ENCODE measurements at places on chromosomes 7 and 10. TPM values are rescaled to one million over a fixed set of nuclear protein-coding genes. Genes with fewer than 3 reads are reported as not detected.

- no peaks in the 10 kb centered on the region for H3K36me3 ChIP-seq
- H3K27ac ChIP-seq = no peak overlapping the region
- H3K27me3 ChIP-seq = no peaks in the 10 kb centered on the region
Measured at GRCh38 chr10:85492684-85493083, 873.9 kb downstream of the GRID1 start.

Gene TMEM213
- total RNA-seq = 0.39 TPM

Gene RPA3
- 101 TPM for total RNA-seq

- peaks cover 21% of the 10 kb centered on the region for H3K4me1 ChIP-seq
- no peaks in the 10 kb centered on the region for H3K27me3 ChIP-seq
- H3K27ac ChIP-seq = no peak overlapping the region
- no peak overlapping the region for H3K4me3 ChIP-seq
Measured at GRCh38 chr7:2937701-2938513, 93.8 kb upstream of the GNA12 start.

DNA sequence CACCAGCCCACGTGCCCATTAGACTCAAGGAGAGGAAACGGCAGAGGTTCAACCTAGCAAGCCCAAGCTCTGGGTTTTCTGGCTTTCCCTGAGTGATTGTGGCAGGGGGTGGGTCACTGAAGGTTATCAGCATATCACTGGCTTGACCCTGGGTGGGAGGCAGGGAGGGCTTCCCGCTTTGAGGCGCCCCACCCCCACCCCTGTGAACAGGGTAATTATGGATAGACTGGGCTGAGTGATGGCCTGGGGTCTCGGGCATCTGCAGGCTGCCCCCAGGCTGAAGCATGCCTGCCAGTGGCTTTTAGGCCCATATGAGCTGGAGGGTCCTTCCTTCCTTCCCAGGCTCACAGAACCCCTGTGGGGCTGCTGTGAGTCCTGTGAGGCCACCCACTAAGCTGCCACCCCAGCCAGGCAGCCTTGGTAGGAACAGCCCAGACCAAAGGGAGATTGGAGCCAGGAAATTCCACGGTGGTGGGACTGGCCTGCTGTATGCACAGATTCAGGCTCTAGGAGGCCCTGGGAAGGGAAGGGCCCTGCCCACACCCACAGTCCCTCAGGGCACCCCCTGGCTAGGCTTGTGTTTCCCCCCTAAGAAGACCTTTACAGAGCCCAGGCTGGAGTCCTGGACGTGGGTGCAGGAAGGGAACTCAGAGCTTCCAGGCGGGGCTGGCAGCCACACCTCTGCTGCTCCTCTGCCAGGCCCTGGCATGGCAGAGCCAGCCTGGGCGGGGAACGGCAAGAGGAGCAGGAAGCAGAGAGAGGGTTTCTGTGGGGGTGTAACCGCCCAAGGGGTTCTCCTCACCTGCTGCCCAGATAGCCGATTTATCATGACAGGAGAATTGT is 33.1 kb downstream of the GPRIN2 start:
- no peaks in the 10 kb centered on the region for H3K36me3 ChIP-seq
- no peak for DNase-seq
- H3K4me3 ChIP-seq = no peak overlapping the region
- no peak overlapping the region for H3K27ac ChIP-seq
- H3K27me3 ChIP-seq = no peaks in the 10 kb centered on the region

DNA sequence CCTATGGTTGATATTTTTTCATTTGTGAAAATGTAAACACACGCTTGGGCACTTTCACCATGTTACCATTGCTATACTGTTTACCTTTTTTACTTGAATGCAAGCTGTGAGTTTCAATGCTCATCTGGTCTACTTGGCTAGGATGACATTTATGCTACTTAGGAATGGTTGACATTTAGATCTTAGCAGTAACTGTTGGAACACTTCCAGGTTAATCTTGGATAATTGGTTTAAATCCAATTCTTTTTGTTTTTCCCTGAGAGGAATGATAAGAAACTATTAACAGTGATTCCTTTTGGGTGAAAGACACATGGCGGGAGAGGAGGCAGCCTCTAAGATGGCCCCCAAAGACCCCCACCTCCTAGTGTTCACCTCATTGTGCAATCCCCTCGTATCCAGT is 51.4 kb upstream of the AMPH start:
- H3K4me3 ChIP-seq = no peak overlapping the region
- no peaks in the 10 kb centered on the region for H3K27me3 ChIP-seq
- H3K4me1 ChIP-seq = no peaks in the 10 kb centered on the region
- no peak for DNase-seq
- no peak overlapping the region for H3K27ac ChIP-seq
- H3K36me3 ChIP-seq = no peaks in the 10 kb centered on the region

- DNase-seq = no peak
- H3K4me3 ChIP-seq = no peak overlapping the region
- no peaks in the 10 kb centered on the region for H3K36me3 ChIP-seq
Measured at GRCh38 chr7:148191391-148192065, 399.0 kb upstream of the C7orf33 start.

- H3K36me3 ChIP-seq = no peaks in the 10 kb centered on the region
- H3K4me3 ChIP-seq = no peak overlapping the region
- H3K27me3 ChIP-seq = peaks cover 6% of the 10 kb centered on the region
- H3K4me1 ChIP-seq = peaks cover 5% of the 10 kb centered on the region
- H3K27ac ChIP-seq = no peak overlapping the region
Measured at GRCh38 chr10:116868722-116869121, 19.4 kb downstream of the ENO4 start.

Gene GNAT3
- not detected for total RNA-seq

Gene SRI
- total RNA-seq = 132 TPM

Gene OR2A1
- not detected for total RNA-seq

DNA sequence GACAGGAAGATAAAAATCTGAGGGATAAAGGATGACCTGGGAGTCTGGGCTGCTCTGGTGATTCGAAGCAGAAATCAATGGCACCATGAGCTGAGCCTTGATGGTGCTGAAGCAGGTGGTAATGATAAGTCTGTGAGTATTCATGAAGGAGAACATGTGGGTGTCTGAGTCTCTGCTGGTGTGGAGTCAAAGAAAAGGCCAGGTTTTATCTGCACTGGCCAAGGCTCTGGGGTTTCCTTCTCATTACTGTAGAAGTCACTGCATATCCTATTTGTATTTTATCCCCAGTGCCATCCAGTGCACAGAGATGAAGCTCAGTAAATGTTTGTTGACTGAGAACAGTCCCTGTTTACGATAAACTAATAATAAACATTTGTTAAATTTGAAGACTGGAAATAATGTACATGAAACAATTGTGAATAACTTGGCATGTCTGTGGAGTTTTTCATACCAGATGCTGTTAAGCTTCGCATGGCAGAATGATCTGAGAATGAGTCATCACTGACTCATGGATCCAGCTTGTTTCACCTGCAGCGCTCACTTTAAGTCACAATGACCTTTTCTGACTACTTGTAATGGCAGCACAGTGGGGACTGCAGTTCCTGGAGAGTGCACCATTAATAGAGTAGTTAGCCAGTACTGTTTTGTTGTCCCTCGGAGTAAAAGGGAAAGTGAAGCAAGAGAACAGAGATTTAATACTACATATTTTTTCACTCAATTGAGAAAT is 538.5 kb downstream of the HTR7 start:
- H3K27ac ChIP-seq = no peak overlapping the region
- peaks cover 11% of the 10 kb centered on the region for H3K27me3 ChIP-seq
- no peaks in the 10 kb centered on the region for H3K36me3 ChIP-seq

GRCh38 chr10:20768843-20769242 is 128.3 kb downstream of the NEBL start:
- H3K4me3 ChIP-seq = no peak overlapping the region
- no peaks in the 10 kb centered on the region for H3K4me1 ChIP-seq
- H3K36me3 ChIP-seq = no peaks in the 10 kb centered on the region
- no peak for DNase-seq
- H3K27me3 ChIP-seq = peaks cover 8% of the 10 kb centered on the region
- H3K27ac ChIP-seq = no peak overlapping the region

GRCh38 chr10:71657604-71658466 is 61.7 kb downstream of the C10orf105 start:
- peaks cover 5% of the 10 kb centered on the region for H3K4me1 ChIP-seq
- H3K27me3 ChIP-seq = no peaks in the 10 kb centered on the region
- no peak for DNase-seq
- no peak overlapping the region for H3K27ac ChIP-seq
- no peaks in the 10 kb centered on the region for H3K36me3 ChIP-seq
- no peak overlapping the region for H3K4me3 ChIP-seq

Gene TFR2
- 4.7 TPM for total RNA-seq

GRCh38 chr7:7581531-7582179 is 15.0 kb downstream of the MIOS start:
- H3K36me3 ChIP-seq = peaks cover 4% of the 10 kb centered on the region
- no peak overlapping the region for H3K27ac ChIP-seq
- H3K4me3 ChIP-seq = no peak overlapping the region
- H3K27me3 ChIP-seq = no peaks in the 10 kb centered on the region

Gene ENKUR
- not detected for total RNA-seq

Gene TDRD1
- total RNA-seq = 0.09 TPM

GRCh38 chr7:121401896-121402295 is 5.8 kb upstream of the FAM3C start:
- no peaks in the 10 kb centered on the region for H3K27me3 ChIP-seq
- no peak for DNase-seq
- H3K27ac ChIP-seq = no peak overlapping the region
- peaks cover 9% of the 10 kb centered on the region for H3K4me1 ChIP-seq

- H3K27me3 ChIP-seq = no peaks in the 10 kb centered on the region
- H3K36me3 ChIP-seq = peaks cover 2% of the 10 kb centered on the region
- no peak for DNase-seq
- H3K27ac ChIP-seq = no peak overlapping the region
Measured at GRCh38 chr7:53110425-53110824, 75.0 kb downstream of the POM121L12 start.

DNA sequence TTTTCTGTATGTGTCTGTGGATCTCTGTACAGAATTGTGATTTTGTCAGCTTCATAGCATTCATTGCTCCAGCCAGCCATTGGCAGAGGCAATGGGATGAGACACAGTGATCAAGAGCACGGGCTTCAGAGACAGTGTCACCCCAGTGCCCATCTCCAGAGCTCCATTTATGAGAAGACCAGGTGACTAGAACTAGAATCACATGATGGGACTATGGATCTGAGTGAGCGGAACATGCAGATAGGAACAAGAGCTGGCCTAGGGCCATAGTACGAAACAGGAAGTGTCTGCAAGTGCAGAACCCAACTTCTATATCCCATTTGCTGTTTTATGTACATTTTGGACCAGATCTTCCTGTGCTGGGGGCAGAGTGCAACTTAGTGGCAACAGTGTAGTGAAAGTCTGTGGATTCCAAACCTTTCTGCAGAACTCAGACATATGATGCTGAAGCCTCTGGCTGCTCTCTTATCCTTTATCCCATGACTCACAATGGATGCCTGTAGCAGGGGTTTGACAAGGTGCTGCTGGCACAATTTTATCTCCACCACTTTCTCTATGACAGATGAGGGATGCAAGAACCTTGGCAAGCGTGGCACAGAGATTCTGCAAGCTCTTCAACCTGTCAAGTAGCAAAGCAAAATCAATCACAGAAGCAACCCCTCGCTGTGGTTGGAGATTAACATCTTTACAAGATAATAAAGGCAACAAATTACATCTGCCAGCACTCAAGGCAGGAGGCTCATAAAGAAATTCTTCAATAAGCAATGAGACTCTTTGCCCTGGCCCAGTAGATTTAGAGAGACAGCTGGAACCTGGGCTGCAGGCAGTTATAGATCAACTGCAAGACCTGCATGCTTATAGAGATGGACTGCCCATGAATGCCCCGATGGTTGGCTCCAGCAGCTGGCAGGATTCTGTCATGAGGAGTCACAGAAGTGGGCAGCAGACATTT is 681.3 kb downstream of the TNS3 start:
- H3K36me3 ChIP-seq = no peaks in the 10 kb centered on the region
- no peaks in the 10 kb centered on the region for H3K4me1 ChIP-seq
- no peak overlapping the region for H3K4me3 ChIP-seq
- H3K27ac ChIP-seq = no peak overlapping the region
- H3K27me3 ChIP-seq = no peaks in the 10 kb centered on the region

DNA sequence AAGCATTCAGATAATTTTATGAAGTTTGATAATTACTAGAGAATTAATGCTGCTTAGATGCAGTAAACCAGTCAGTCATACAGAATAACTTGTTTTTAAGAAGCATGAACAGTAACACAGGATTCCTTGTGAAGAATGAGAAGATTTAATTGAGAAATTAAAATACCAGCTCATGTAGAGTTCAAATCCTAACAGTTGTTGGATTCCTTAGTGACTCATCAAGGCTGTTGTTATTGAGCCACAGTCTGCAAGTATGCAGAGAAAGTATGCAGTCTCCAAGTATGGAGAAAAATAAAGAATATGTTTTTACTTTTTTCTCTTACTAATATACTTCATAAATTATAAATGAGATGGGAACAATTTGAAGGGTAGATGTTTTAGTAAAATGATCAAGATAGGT is 30.2 kb upstream of the CYP26C1 start:
- no peak overlapping the region for H3K27ac ChIP-seq
- H3K4me3 ChIP-seq = no peak overlapping the region
- no peak for DNase-seq
- H3K4me1 ChIP-seq = no peaks in the 10 kb centered on the region
- H3K36me3 ChIP-seq = no peaks in the 10 kb centered on the region
- H3K27me3 ChIP-seq = no peaks in the 10 kb centered on the region

Gene AKR1C1
- total RNA-seq = 2.7 TPM

Gene ZNF777
- 19.0 TPM for total RNA-seq

Gene SYCE1
- total RNA-seq = 3.2 TPM

GRCh38 chr7:85688712-85689111 is 501.9 kb upstream of the SEMA3D start:
- H3K36me3 ChIP-seq = no peaks in the 10 kb centered on the region
- DNase-seq = no peak
- no peaks in the 10 kb centered on the region for H3K4me1 ChIP-seq

DNA sequence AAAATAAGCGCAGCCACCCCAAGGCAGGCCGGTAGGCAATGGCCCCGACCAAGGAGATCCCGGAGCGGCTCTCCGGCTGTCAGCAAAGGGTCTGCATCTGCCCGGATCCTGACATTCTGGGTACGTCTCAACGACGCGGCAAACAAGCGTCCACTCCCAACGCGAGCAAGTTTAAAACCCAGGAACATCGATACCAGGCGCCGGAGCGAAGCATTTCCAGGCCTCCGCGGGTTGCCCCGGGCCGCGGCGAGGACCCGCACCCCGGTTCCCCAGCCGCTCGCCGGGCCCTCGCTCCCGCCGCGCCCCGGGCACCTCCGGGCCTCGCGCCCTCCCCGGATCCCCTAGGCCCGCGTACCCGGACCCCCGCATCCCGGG is 453 bp downstream of the URGCP start:
- peaks cover 3% of the 10 kb centered on the region for H3K36me3 ChIP-seq
- H3K27ac ChIP-seq = peak overlapping the region; percentile 97
- H3K4me3 ChIP-seq = peak overlapping the region; percentile 96
- H3K27me3 ChIP-seq = no peaks in the 10 kb centered on the region
- peaks cover 31% of the 10 kb centered on the region for H3K4me1 ChIP-seq
- DNase-seq = peak; percentile 38

DNA sequence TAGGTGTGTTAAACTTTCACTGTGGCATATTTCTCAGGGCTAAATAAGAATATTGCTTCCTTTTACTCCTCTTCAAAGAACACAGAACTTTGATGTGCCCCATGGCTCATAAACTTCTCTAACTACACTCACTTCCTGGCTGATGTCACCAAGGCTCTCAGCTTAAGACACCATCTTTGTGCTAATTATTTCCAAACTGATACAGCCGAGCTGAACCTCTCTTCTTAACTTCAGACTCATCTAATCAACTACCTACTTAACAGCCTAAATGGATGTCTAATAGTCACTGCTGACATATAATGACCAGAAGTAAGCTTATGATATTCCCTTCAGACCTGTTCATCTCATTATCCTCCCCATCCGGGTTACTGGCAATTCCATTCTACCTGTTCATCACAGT is 3.6 kb downstream of the C10orf67 start:
- peak overlapping the region; percentile 1 for H3K4me3 ChIP-seq
- H3K27ac ChIP-seq = peak overlapping the region; percentile 27
- no peaks in the 10 kb centered on the region for H3K27me3 ChIP-seq
- H3K36me3 ChIP-seq = no peaks in the 10 kb centered on the region

Measured in activated T-cell treated with anti-CD3 and anti-CD28 coated beads, Interleukin-2, amount 50 U/mL, for 72 hours (primary cell).